ENCODE measurements at places on chromosomes 7 and 10.
A peak's percentile ranks its signal among the peaks of the same experiment; 100 is the strongest.

DNA sequence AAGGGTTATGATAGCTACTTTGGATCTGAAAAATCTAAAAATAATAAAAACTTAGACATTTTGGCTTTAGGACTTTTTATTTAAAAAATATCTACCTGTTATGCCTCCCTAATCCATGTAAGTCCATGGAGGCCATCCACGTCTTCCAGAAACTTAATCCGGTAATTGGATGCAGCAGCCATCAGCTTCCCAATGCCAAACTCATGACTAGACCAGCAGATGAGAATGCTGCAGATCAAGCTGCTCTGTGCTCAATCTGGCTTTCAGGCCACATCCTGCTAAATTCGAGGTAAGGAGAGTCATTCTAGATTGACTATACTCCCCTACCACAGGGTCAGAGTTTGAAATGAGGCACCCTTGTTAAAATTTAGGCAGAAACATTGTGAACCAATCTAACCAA lies 168.5 kb upstream of the TCERG1L start:
- no peak for DNase-seq

DNA sequence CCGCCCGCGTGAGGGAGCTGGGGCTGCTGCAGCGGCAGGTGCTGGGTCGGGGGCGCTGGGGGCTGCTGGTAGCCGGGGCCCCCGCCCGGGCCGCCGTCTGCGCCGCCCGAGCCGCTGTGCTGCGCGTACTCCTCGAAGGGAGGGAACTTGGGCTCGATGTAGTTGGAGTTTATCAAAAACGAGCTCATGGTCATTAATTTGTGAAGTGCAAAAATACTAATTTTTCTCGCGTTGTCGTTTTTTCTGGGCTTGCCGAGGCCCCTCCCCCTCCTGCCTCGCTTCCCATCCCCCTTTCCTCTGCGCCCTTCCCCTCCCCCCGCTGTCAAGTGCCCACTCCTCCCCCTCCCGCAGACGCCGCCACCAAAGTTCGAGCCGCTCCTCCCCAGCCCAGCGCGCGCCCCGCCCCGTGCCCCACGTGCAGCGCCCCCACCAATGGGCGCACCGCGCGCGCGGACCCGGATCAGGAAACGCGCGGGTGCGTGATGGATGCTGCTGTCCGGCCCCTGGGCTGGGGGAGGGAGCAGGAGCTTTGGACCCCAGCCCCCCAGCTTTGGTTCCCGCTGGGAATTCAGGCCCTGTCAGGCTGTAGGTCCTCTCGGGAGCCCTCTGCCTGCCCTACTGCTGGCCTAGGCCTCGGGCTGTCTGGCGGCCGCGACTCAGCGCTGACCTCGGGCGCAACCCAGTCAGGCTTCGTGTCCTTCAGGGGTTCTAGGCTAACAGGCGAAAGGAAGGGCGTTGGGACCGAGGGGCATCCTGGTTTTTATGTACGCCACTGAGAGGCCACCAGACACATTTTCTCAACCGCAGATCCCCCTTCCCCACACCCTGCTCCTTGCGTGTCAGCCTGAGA lies at the start of gene HOXA4:
TSS of gene HOXA4 (minus strand) at position 218 of the 850 bp plus-strand sequence. CDS start at position 194, 24 bp downstream.
- peak; percentile 92 for DNase-seq

DNA sequence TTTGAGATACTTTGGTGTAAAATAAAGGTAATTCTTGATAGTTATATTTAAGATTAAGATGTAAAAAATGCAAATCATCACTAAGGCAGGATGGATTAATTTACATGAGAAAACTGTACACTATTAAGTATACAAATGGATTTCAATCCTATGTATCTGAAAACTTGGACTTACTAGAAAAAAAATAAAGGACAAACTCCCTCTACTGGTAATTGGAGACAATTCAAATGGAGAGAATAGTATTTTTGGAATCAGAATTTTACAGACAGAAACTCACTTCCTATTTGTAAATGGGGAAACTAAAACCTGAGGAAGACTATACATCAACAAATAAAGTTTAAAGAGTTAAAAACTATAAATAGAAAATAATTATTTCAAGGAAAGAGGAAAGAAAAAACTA lies 62.6 kb downstream of the CUL2 start:
- DNase-seq: peak; percentile 25

DNA sequence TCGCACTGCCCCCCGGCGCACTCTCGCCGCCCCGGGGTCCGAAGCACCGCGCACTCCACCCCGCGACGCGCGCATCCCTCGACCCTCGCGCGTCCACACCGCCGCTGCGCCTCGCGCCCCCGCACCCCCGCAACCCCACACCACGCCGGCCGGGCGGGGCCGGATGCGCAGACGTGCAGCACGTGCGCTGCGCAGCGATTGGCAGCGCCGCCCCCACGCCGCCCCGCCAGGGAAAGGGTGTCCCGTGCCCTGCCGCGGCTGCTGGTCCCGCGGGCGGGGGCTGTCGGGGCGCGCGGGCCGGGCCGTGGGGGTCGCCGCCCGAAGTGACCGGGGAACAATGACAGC lies 53.7 kb upstream of the KDM7A start:
- DNase-seq: peak; percentile 78

GRCh38 chr7:54944179-54944578 lies 74.6 kb upstream of the EGFR start:
- DNase-seq: no peak

DNA sequence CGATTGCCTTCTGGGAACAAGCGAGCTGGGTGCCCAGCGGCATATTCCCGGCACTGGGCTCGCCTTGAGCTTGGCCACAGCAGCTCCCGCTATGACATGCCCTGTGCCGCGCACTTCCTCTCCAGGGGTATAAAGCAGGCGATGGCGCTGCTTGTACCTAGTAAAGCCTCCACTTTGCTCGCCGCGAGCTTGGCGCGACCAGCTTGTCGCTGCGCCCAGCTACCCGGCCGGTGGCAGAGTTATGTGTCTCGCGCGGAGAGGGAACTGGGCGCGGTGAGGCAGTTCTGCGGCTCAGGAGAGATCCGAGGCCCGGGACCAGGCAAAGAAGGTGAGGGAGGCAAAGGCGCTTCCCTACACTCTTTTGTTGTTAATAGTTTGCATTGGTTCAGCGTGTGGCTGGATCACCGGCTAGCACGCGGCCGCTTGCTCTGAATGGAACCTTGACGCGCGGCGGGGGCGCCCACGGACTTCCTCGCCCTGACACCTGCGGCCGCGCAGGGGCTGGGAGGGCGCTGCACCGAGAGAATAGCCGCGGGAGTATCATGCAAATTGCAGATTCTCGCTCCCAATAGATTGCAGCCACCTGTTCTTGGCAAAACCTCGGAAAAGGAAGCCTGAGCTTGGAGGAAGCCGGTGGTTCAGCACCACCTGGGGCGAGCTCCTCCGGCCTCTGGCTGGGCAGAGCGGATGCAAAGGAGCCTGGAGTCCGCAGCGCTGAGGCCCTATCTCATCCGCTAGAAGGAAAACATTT lies 3.0 kb upstream of the BUB3 start:
- DNase-seq: no peak

- DNase-seq: no peak
Observed at GRCh38 chr10:30803892-30804322, 174.4 kb upstream of the LYZL2 start.

GRCh38 chr7:137844677-137845425 lies 1.9 kb downstream of the DGKI start:
- no peak for DNase-seq

DNA sequence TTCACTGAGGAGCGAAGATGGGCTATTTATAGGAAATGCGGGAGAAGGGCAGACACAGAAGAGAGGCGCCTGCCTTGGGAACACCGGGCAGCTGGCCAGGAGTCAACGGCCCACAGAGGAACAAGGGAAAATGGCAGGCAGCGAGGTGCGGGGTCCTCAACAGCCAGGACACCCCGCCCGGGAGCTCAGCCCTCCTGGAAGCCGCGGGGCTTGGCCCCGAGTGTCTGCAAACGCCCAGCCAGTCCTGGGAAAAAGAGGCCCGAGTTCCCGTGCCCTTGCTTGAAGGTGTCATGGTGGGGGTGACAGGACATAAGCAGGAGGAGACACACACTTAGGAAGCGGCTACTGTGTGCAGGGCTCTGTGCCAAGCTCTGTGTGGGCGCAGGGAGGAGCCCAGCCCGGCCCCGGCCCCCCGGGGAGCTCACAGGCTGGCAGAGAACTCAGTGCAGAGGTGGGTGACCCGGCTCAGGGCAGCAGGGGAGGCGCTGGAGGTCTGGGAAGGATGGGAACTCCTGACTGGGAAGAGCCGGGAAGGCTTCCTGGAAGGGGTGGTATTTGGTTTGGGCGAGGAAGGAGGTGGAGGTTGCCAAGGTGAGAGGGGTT lies 79.9 kb downstream of the ELFN1 start:
- DNase-seq: no peak

DNA sequence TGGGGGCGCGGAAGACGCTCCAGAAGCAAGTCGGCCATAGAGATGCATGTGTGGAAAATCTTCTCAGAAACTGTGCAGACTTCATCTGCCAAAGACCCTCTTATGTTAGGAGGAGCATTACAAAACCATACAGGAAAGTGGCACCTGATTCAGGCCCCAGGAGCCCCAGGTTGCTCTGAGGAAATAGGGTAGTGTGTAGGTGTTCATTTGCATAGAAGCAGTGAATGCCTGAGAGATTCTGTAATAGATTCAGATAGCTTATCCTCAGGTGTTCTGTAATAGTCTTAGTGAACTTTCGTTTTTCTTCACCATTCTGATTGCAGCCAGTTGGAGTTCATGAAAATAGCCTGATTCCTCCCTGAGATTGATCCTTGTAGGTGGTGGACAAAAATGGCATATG lies 106.4 kb upstream of the GJD4 start:
- DNase-seq: no peak

DNA sequence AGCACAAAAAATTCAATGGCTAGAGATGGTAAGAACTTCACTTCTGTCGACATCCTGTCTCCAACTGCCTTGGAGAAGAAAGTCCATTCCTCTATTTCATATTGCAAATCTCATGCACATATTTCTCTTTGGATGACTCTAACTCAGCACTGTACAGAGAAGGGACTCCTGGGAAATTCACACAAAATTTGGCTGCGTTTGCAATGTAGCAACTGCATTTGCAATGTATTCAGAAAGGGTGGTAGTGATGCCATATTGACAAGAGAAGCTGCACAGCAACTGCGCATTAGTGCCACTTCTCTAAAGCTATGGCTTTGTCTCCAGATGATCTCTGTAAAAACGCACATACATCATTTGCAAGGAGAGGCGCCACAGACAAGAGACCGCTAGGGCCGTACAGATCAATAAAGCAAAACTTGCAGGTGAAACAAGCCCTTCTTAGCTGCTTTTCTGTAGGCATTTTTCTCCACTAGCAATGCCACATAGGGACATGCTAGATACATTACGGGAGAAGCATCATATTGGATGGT lies 389.5 kb downstream of the TCERG1L start:
- no peak for DNase-seq

DNA sequence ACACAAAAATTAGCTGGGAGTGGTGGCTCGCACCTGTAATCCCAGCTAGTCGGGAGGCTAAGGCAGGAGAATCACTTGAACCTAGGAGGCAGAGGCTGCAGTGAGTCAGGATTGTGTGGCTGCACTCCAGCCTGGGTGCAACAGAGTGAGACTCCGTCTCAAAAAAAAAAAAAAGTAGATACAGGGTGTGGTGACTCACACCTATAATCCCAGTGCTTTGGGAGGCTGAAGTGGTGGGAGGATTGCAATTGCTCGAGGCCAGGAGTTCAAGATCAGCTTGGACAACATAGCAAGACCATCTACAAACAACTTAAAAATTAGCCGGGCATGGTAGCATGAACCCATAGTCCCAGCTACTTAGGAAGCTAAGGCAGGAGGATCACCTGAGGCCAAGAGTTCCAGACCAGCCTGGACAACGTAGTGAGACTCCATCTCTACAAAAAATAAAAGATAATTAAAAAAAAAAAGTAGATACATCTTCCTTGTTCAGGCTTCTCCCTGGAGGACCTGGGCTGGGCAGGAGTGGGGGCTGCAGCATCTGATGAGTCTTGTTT lies 2.0 kb downstream of the MOSPD3 start:
- DNase-seq: no peak

- DNase-seq: peak; percentile 86
Observed at GRCh38 chr10:110893559-110894179, 21.9 kb downstream of the PDCD4 start.

DNA sequence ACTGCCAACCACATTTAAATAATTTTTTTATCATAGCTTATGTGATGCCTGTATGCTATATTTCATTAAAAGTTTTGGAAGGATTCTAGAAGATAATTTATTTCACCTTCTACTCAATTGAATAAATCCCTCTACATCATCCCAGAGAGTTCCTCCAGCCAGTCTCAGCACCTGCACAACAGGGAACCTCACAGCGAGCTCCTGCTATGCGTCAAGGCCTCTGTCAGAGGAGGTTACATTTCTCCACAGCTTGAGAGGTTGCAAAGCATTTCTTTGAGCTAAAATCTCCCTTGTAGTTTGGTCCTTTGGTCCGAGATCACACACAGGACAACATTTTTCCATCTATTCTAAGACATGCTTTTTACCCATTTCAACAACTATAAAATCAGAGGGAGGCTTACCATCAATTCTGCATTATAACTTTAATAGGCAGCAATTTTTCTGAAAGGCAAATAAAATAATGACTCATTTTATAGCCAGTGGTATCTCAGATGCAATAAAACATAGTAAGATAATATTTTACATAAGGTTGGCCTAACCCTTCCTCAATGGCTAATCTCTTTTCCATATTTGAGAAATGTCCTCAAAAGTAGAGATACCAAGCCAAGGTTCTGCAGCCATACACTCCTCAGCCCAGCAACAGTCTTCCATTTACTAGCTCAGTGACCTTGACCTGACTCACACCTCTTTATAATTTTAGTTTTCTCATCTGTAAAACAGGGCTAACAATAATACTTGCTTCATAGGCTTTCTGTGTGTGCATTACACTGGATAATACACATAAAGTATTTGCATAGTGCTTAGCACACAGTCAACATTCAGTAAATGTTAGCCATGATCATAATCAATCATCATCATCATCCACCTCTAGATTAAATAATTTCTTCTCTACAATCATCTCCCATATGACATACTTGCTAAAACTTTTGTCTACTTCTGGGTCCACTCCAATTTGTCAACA lies 68.8 kb downstream of the DOCK4 start:
- DNase-seq: no peak

- DNase-seq: no peak
Observed at GRCh38 chr10:130074639-130075038, 36.0 kb downstream of the C10orf143 start.

DNA sequence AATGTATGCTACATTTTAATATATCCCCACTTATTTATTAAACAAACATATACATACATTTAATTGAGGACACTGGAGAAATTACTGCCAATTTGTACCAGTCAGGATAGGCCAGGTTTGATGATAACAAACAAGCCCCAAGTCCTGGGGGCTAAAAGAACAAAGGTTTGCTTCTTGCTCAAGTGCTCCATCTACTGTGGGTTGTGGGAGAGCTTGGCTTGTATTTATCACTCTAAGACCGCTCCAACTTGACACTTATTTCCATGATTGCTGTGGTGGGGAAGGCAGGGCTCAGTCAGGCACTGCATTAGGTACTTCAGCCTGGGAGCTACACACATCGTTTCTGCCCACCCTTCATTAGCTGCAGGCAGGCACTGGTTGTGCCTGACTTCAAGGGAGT lies 136.6 kb upstream of the ZNF32 start:
- DNase-seq: peak; percentile 19

All from NAMALWA (cell line).